ENCODE measurements at places on chromosomes 12 and 14.

- no peak for DNase-seq
Observed at GRCh38 chr12:17456486-17456885, 633.5 kb downstream of the RERGL start.

DNA sequence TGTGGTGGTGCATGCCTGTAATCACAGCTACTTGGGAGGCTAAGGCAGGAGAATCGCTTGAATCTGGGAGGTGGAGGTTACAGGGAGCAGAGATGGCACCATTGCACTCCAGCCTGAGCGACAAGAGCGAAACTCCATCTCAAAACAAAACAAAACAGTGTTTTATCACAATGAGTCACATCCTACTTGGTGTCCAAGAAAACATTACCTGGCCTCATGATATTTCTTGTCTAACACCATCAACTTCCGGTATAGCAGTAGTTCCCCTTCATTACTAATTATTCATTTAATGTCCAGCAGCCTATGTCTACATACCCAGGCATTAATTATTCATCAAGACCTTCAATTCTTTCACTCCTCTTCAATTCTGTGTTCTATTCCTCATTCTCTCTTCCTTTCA lies 115.5 kb downstream of the CCDC59 start:
- no peak for DNase-seq

DNA sequence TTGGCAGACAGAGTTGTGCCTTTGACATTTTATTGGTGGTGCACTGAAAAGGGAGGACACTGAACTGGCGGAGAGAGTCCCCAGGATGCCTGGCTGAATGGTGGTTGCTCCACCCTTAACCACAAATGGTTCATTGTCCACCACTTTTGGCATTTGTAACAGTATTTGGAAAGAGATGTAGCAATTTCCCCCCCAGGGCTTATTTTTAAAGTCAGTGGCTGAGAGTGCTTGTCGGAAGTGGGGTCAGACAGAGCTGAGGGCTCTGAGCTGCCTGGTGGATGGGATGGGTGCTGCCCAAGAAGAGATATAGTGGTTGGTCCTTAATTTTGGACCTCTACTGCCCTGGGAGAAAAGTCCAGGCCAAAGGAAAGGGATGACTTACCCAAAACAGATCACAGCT lies 31.5 kb upstream of the FGF6 start:
- no peak for DNase-seq

- DNase-seq: no peak
Observed at GRCh38 chr14:57171903-57172302, 96.8 kb downstream of the EXOC5 start.

DNA sequence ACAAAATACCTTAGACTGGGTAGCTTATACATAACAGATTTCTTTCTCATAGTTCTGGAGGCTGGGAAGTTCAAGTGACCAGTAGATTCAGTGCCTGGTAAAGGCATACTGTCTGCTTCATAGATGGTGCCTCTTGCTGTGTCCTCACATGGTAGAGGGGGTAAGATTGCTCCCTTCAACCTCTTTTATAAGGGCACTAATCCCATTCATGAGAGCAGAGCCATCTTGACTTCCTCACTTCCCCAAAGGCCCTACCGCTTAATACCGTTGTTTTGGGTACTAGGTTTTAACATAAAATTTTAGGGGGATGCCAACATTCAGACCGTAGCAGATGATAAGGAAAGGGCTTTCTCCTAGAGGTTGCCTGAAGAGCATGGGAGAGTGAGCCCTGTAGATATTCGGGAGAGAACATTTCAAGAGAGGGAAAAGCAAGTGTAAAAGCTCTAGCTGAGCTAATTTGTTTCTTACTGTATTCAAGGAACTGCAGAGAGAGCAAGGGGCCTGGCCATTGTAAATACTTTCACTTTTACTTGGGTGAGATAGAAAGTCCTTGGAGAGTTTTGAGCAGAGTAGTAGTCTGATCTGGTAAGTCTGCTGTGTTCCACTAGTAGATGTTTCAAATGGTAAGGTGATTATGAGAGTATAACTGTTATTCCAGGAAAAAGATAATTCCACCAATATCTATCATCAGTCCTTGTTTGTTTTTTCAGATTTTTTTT lies 27.3 kb downstream of the FRS2 start:
- no peak for DNase-seq

GRCh38 chr14:24388474-24389179 lies 10.2 kb upstream of the NYNRIN start:
- no peak for DNase-seq

- DNase-seq: no peak
Observed at GRCh38 chr12:45697371-45697770, 32.1 kb upstream of the ARID2 start.

DNA sequence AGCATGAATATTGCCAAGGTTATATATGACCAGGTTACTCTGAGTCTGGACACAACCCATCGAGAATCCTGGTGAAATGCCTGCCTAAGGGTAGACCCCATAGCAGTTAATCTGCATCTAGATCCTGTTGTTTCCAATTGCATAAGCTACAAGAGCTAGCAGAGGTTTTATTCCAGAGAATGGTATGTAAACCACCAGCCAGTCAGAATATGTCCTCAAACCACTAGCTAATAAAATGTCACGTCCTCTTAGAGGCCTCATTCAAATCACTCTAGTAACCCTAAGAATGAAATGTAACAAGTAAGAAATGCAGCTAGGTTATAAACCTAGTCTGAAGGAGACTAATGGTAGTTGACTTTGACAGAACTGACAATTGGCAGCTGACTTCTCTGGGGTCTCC lies 9.0 kb upstream of the YLPM1 start:
- no peak for DNase-seq

DNA sequence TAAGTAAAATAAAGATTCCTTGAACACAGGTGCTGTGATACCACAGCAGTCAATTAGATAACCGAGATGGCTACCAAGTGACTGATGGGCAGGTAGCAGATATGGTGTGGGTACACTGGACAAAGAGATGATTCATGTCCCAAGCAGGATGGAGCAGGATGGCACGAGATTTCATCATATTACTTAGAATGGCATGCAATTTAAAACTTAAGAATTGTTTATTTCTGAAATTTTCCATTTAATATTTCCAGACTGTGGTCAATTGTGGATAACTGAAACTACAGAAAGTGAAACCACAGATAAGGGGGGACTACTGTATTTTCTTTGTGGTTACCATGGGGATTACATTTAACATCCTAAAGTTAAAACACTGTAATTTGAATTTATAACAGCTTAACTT lies 7.5 kb upstream of the ZFP36L1 start:
- DNase-seq: no peak

DNA sequence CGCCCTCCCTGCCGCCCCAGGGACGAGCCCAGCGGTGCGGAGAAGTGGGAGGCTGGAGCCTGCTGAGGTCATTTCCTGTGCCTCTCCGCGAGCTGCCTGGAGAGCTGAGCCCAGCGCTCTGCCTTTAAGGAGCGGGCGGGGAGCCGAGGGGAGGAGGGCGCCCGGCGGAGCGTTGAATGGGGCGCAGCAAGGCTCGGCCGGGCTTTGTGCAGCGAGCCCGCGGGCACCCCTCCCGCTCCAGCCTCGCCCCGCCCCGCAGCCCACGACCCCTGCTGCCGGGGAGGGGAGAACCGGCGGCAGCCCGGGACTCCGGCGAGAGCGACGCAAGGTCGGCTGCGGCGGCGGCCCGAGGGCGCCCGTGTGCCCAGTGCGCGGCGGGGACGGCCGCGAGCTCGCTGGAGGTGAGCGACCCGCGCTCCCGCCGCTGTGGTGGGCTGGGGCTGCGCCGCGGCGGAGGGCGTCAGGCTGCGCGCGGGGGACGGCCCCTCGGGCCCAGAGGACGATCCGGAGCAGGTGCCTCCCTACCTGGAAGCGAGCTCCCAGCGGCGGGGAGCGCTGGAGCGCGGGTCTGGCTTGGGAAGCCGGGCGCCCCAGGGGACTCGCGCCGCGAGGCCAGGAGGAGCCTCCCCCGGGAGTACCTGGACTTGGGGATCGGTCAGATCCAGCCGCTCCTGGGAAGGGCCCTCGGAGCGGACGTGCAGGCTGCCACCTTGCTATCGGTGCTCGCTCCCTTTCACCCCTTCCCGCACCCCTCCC lies at the start of gene PLEKHH1:
PLEKHH1 (plus strand) TSS at position 293 of the 756 bp plus-strand sequence. CDS start 8,578 bp downstream, outside the sequence.
- DNase-seq: peak; percentile 60

- no peak for DNase-seq
Observed at GRCh38 chr12:97005174-97005573, 98.1 kb downstream of the NEDD1 start.

DNA sequence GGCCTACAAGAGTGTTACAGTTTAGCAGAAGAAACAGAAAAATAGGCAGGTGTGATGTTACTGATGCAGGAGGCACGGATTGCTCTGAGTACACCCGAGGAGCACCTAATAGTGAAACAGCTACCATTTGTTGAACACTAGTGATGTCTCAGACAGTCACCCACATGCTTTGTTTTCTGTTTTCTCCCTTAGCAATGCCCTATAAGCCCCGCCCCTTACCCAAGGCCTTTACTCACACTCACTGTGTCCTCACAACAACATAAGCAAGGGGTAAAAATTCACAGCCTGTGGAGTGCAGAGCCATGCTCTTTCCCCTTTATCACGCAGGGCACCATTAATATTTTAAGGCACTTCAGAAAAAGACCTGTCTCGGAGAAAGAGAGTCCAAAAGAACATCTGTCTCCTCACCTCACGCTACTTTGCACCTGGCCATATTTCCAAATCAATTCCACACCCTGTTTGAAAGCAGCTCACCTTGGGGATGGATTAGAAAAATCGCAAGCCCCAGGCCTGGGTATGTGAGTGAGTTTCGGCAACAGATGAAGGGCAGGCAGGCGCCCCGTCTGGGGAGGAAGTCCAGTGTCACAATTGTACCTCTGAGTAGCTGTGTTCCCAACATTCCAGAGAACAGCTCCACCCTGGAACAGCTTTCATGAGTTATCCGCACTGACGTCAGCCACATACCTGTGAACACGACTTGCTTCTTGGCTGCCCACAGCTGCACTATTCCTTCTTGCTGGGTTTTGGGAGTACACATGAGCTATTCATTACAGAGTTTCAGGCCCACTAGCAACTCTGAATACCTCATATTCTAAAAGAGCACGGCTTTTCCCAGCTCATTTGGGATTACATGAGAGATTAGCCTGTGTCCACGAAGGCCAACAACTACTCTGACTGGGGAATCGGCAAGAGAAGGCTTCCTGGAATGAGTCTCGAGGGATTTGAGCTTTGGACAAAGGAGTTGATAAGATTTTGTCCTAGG lies 26.0 kb downstream of the MAPK1IP1L start:
- no peak for DNase-seq

DNA sequence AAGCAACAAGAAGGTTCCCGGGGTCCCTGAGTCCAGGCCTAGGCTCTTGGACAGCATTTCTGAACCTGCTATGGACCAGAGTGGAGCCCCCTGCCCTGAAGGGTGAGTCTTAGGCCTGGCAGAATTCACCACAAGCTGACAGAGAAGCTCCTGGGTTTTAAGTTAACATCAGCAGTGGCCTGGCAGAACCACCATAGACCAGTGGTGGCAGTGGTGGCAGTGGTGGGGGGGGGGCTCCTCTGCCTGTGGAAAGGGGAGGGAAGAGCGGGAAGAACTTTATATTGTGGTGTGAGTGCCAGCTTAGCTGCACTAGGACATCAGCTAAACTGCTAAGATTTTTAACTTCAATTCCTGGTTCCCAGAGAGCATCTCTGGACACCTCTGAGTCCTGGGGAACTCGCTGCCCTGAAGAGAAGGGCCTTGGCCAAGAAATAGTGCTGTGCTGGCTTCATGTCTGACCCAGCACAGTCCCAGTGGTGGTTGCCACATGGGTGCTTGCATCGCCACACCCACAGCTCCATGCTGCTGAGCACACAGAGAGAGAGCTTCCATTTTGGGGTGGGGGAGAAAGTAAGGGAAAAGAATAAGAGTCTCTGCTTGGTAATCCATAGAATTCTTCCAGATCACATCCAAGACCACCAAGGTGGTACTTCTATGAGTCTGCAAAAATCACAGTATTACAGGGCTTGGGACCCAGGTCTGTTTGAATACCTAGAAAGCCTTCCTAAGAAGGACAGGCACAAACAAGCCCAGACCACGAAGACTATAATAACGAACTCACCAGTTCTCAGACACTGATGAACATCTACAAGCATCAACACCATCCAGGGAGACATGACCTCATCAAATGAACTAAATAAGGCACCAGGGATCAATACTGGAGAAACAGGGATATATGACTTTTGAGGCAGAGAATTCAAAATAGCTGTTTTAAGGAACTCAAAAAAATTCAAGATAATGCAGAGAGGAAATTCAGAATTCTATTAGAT lies 20.4 kb upstream of the RNF212B start:
- no peak for DNase-seq

DNA sequence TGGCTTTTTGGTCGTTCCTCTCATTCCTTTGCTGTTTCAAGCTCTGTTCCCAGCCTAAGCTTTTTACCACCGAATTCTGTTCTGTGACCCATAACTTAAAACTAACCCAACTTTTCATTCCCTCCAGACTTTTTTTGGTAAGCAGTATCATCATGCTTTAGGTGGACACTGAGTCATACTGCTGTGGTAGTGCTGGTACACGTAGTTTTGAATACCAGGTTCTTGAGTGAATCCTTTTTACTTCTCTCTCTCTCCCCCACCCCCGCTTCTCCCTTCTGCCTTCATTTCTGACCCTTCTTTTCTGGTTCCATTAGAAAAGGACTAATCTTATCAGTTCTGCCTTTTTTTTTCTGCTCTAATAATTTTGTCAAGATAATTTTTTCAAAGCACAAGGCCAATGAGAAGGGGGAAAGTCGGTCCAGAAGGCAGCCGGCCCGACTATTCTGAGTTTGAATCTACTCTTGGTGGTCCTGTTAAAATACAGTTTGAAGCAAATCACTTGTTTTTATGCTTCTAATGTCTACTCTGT lies 2.3 kb upstream of the MDM2 start:
- DNase-seq: no peak

DNA sequence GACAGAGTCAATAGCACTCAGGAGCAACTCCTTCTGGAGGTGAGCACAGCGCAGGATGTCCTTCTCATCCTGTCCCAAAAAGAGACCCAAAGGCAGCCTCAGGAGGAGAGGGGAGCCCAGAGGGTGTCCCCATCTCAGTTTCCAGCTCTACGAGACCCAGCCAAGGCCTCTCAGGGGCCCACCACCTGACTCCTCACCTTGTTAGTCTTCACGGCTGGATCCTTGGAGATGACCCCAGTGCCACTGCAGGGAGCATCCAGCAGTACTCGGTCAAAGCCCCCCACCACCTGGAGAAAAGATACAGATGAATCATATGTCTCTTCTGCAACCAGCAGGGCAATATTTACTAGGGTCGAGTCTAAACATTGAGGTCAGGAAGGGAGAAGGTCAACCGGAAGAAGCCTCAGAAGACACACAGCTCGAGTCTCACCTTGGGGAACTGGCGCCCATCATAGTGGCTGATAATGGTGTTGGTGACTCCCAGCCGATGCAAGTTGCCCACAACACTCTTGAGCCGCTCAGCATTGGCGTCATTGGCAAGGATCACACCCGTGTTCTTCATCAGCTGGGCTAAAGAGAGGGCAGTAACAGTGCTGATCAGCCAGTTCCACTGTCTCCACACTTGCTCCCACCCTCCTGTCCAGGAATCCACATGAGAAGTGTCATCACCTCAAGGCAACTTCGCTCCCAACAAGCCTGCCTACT lies 4.8 kb upstream of the IFFO1 start:
- no peak for DNase-seq

- no peak for DNase-seq
Observed at GRCh38 chr12:83690465-83690864, 1003.8 kb downstream of the TMTC2 start.

- DNase-seq: no peak
Observed at GRCh38 chr12:57891542-57892228, 45.2 kb upstream of the CTDSP2 start.
